Urinary bladder (tissue), 4 donors: ENCODE measurements at places on chromosomes 1 and 21. TPM values are rescaled to one million over a fixed set of nuclear protein-coding genes. Genes with fewer than 3 reads are reported as not detected.

DNA sequence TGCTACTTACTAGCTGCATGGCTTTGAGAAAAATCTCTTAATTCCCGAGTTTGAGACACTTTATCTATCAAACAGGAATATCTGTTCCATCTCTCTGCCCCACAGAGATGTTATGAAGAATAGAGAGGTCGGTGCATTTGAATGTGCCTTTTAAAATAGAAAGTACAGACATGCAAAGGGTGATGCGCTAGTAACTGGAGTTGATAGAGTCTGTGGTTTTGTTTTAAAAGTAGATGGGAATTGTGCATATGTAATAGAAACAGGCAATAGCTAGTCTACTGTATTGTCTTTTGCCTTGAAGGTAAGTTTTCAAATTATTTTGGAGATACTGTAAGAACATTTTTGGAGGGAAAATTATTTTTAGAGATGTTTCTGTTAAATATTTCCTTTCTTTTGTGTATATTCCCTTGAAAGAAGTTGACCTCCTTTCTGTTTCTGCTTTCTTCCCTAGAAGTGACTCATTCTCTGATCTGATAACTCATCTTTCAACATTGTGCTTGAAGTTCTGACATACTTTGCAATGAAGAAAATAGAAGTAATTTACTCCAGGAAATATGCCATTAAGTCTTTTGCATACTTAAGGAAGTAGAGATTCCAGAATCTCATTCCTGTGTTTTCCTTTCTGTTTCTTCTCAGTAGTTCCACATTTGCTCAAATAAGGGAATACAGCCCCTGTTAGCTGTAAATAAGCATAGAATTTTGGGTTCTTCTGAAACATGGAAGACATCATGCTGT lies 151.6 kb downstream of the SDCCAG8 start:
- DNase-seq: no peak

Gene OR6K3
- not detected for total RNA-seq

DNA sequence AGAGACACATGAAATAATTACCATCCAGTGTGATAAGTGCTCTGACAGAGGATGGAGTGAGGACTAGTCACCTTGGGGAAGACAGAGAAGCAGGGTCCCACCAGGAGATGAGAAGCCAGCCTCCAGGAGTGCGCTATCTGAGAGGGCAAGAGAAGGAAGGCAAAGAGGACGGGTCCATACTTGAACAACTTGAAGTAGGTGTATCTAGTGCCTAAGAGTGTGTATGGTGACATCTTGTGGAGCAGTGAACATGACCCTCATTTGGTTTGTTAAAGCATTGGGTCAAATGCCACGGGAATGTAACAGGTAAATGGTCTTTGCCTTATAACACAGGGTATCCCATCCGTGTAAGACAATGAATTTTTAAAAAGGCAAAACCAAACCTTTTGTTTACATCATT lies 39.8 kb downstream of the MRPL39 start:
- no peak for DNase-seq

Gene CR2
- total RNA-seq: 0.63 TPM

- DNase-seq: peak; percentile 42
These were observed 124.4 kb upstream of the CACYBP start for GRCh38 chr1:174875306-174875705.
